Panc1 (cell line): ENCODE measurements at places on chromosomes 12 and 14.

- DNase-seq, result no peak
Observed at GRCh38 chr12:63948211-63948610, 103.7 kb downstream of the SRGAP1 start.

DNA sequence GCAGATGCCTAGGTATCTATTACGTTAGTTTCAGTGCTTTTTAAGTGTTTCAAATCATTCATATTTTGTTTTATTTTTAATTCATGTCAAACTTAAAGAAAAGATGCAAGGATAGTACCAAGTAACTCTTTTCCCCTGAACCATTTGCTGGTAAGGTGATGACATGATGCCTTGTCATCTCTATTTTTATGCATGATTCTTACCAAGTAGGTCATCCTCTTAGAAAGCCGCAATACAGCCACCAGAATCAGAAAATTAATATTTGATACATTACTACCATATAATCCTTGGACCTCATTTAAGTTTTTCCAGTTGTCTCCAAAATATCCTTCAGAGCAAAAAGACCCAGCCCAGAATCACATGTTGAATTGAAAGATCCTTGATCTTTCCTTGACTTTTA is 22.3 kb downstream of the ATP5MC2 start:
- DNase-seq, result no peak

GRCh38 chr14:73896521-73896920 is 9.9 kb downstream of the ZNF410 start:
- DNase-seq, result no peak

GRCh38 chr14:50734950-50735695 is 67.0 kb upstream of the SAV1 start:
- no peak for DNase-seq

DNA sequence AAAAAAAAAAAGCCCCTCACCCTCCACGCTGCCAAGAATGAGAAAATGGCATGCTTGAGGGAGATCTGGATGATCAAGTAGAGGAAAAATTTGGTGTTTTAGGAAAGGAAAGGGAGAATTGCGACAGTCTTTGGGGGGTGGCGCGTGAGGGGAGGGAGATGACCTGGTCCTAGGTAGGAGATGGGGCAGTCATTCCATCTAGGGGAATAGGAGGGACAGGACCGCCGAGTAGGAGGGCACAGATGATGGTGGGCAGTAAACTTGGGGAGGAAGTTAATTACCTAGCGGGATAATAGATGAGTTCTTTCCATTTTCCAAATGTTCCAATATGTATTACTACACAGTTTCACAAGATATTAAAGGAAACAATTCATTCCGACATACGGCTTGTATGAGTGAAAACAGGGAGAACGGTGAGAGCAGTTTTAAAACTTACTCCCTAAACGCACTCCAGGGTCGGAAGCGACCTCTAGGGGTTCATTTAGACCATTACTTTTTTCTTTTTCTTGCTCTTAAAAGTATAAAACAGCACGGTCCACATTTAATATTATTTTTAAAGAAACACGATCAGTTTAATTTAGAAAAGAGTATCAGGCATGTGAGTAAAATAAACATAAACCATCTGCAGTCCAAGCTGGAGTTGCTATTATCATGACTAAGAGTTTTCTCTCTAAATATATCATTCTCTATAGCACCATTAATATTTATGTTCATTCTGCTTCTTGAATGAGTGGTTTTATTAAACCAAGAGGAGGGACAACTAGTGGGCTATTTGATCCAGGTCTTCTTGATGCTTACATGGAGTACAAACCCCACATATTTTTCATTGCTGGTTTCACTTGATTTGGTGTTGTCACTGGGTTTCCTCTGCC is 3.0 kb upstream of the FNTB start:
- DNase-seq, result peak; percentile 15

DNA sequence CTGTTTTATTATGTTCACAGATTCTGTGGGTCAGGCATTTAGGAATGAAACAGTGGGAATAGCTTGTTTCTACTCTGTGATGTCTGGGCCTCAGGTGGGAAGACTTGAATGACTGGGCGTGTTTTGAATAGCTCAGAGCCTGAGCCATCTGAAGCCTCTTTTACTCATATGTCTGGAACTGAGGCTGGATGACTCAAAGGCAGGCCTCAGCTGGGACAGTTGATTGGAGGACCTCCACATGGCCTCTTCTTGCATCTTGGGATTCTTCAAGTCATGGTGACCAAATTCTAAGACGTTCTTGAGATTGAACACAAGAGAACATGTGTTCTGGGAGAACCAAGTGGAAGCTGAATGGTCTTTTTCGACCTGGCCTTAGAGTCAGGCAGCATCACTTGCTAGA is 45.8 kb upstream of the TBX3 start:
- no peak for DNase-seq

DNA sequence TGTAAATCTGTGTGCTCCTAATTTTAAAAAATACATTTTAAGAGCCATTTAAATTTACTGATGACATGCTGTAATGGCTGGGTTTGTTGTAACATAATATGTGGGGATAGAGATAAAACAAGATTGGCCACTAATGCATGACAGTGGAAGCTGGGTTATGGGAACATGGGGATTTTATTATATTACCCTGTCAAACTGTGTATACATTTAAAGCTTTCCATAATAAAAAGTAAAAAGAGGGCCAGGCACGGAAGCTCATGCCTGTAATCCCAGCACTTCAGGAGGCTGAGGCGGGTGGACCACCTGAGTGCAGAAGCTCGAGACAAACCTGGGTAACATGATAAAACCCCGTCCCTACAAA is 9.1 kb downstream of the TMEM233 start:
- no peak for DNase-seq

GRCh38 chr12:113155646-113156045 is 6.1 kb downstream of the CFAP73 start:
- no peak for DNase-seq

DNA sequence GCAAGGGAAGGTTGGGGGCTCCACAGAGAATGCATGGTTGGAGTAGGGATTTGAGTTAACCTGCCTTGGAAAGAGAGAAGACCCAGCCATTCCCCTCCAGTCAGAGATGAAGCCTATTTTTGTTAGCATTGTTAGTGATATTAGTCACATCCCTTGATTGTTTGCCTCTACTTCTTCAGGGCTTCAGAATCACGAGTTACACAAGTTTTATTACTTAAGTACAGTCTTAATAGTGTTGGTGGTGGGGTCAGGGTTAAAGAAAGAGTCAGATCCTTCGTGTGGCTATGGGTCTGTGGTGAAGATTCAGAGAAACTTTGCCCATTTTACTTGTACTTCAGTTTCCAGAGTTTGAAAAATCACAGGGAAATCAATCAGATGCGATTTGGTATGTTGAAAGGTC is 363.1 kb downstream of the LRIG3 start:
- no peak for DNase-seq

DNA sequence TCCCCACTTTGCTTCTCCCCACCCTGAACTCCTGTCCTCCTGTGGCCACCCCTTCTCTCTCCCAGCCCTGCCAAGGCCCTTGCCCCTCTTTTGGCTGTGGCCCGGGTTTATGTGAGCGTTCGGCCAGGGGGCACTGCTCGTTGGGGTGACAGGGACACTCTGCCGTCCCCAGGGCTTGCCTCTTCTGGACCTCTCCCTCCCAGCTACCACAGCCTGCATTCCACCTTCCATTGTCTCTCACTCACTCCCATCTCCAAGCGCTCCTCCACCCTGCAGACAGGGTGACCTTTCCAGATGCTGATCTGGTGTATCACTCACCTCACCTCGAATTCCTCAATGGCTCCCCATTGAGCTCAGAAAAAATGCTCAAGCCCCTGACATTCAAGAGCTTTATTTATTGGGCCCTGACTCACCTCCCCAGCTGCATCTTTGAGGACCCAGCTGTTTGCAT is 1.4 kb downstream of the SERPINA9 start:
- DNase-seq, result no peak

DNA sequence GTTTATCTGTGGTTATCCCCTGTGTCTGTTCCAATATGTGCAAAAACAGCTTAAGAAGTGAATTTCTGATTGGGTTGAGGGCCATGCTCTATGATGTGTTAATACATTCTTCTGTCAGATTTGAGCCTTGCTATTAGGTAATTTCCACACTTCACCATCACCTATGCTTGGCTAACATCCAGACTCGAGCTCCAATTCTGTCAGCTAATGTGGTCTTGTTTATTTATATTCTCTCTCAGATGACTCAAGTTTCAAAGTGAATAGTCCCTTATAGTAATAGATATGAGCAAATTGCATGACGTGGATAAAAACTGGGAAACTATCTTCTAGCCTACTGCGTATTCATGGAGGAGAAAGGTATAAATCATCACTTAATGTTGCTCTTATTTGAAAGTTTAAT is 451.3 kb downstream of the SNAPC1 start:
- no peak for DNase-seq

DNA sequence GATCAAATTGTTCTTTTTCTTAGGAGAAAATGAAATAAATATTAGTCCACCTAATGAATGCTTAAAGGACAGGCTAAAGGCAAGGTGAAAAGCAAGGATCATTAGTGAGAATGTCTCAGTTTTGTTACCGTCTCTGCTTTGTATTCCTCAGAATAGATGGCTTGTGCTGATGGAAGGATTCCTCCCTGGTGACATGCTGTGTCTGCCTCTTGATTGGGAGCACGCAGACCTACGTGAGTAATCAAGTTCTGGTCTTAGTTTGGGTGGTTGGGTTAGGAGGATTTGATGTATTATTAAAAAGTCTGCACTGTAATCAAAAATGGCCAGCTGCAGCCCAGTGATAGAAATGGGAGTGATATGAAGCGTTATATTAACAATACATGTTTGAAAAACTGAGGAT is 78.8 kb upstream of the RTL1 start:
- no peak for DNase-seq

DNA sequence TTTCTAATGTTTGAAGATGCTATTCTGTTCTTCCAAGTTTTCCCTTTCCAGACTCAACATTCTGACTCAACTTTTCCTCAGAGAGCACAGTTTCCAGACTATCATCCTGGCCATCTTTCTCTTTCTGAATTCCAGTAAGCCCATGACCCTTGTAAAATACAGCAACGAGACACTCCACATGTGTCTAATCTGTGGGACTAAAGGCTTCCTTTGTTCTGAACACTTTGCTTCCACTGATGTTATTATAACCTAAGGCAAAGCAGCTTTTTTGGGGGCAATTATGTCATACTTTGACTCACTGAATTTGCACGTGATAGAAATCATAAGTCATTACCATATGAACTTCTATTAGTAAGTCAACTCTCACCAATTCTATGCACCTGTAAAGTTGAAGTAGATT is 6.3 kb upstream of the ART4 start:
- DNase-seq, result no peak

GRCh38 chr14:81771651-81772275 is 238.1 kb upstream of the SEL1L start:
- DNase-seq, result no peak

GRCh38 chr14:53896726-53897125 is 59.9 kb downstream of the BMP4 start:
- no peak for DNase-seq

DNA sequence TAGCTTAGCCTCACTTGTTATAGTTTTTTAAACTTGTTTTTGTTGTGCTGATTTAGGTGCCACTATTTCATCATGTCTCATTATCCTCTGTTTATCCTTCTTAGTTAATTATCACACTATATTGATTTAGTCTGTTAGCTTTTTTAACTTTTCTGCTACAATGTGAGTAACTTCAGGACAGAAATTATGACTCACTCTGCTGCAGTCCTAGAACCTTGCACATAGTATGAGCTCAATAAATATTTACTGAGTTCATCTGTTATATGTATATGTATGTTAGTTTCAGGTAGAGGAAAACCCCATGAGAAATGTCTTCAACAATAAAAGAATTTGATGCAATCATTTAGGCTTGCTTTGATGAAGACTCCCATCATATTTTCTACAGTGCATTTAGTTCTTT is 224.3 kb upstream of the NAV3 start:
- no peak for DNase-seq

- no peak for DNase-seq
Observed at GRCh38 chr12:115135800-115136211, 451.8 kb upstream of the TBX3 start.

DNA sequence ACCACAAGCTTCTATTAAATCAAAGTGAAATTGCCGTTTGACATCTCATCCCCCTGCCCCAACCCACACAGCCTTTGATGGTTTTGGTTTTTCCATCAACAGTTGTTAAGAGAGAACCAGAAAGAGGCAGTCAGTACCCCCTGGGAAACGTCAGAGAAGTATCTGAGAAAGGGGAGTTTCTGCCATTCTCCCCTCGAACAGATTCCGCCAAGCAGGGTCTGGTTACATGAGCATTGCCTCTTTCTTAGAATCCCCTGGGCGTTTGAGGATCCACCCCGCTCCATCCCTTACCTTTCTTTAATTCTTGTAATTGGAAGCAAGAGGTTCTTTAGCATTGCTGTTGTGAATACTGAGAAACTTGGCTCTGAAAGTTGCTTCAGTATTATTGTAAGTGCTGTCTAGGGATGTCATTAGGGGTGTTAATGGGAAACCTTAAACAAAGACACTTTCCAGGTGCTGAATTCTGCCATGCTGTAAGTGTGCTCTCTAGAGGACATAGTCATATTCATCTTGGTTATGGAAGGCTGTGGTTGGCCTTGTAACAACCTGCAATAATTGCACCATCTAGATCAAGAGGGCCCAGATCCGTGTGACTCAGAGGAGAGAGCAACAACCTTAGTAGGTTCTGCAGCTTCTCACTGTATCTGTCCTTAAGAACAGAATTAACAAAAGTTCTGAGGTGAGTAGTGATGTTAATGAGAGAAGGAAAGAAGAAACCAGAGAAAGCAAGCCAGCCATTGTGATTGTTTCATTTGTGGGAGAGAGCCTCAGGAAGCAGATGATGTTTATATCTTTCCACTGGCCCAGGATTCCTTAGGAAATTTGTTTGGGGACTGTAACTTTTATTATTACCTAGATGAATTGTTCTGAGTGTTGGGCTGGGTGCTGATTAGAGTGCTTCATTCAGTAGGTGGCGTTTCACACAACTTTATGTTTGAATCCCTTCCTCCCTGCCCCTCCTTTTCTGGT is 9.0 kb downstream of the TMBIM6 start:
- DNase-seq, result no peak

- no peak for DNase-seq
Observed at GRCh38 chr12:15705606-15706005, 83.6 kb downstream of the EPS8 start.

DNA sequence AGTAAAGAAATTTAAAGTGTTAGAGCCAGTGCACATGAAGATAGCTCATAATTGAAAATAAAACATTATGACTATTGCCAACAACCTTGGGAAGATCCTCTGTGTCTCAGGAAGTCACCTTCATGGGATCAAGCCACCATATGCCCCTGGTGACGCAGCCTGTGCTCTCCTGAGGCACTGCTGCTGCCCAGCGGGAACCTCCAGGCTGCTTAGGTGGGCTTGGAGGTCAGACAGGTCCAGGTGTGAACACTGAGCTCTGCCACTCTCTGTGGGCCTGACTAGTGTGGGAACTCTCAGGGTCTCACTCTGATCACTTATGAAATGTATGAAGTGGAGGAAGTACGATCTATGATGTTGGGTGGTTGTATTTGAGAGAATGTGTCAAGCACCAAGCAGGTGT is 16.7 kb downstream of the SLC35E3 start:
- DNase-seq, result no peak

- DNase-seq, result no peak
Observed at GRCh38 chr12:70372881-70373280, 6.8 kb downstream of the KCNMB4 start.

- DNase-seq, result no peak
Observed at GRCh38 chr12:90905691-90906370, 49.1 kb downstream of the CCER1 start.

GRCh38 chr14:71022939-71023338 is 115.7 kb downstream of the PCNX1 start:
- no peak for DNase-seq

- DNase-seq, result no peak
Observed at GRCh38 chr12:8030189-8030588, 2.3 kb upstream of the FOXJ2 start.

- no peak for DNase-seq
Observed at GRCh38 chr12:90970471-90970870, 15.5 kb upstream of the CCER1 start.
